Kidney capillary endothelial cell (primary cell): ENCODE measurements at places on chromosomes 7 and 10.

DNA sequence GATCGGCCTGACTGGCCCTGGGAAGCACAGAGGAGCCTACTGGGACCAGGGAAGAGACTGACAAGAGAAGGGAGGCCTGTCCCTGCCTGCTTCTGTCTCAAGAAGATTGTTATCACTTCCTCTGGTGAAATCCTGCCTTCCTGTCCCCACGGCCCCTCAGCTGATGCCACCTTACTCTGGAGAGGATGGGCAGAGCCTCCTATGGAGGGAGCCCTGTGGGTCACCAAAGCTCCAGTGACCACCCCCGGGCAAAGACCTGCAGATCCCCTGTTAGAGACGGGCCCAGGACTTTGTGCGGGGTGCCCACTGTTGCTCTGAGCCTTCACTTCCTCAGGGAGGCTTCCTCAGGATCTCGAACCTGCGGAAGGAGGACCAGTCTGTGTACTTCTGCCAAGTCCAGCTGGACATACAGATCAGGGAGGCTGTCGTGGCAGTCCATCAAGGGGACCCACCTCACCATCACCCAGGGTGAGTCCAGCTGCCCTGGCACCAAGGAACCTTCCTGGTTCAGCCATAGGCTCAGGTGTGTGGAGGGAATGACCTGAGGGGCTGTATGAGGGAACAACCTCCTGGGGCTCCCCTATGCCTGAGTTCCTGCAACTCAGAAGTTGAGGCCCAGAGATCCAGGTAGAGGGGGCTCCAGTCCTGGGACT is 1.4 kb upstream of the PILRB start:
- no peak for DNase-seq

GRCh38 chr10:65675236-65675635 is 1250.6 kb upstream of the LRRTM3 start:
- no peak for DNase-seq

GRCh38 chr7:130430115-130430514 is 10.7 kb downstream of the CEP41 start:
- DNase-seq = no peak

DNA sequence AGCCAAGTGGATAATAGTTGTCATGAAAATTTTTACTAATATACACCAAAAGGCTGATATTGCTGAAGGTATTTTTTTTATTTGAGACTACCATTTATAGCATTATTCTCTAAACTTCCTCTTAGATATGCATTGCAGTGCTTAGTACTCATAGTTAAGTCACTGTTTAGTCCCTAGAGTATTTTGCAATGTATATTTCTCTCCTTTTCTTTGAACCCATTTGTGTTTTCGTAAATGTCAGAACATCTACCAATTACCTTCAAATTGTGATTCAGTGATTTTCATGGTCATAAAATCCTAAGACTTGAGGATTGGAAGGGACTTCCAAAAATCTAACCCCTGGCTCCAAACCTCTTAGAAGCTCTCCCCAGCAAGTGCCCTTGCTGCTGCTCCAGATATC is 21.5 kb upstream of the CYP26C1 start:
- DNase-seq = no peak

DNA sequence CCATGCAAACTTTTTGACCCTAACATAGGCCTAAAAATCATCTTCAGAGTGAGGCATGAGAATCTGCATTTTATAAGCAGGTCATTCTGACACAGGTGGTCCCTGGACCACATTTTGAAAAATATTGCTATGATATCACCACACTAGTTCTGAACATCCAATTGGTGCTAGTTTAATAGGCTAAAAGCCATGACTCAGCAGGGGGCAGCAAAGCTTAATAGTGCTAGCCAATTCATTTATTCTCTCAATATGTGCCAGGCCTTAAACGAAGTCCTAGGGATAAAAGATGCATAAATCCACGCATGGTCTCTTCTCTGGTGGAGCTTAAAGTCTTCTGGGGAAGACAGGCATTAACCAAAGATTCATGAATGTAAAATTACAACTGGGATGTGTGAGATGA is 10.2 kb upstream of the SLC25A28 start:
- no peak for DNase-seq

GRCh38 chr10:54148508-54148907 is 652.5 kb downstream of the PCDH15 start:
- no peak for DNase-seq

GRCh38 chr7:159006610-159007130 is 138.0 kb downstream of the VIPR2 start:
- no peak for DNase-seq

GRCh38 chr7:8436965-8437364 is 3.6 kb downstream of the NXPH1 start:
- DNase-seq = no peak

DNA sequence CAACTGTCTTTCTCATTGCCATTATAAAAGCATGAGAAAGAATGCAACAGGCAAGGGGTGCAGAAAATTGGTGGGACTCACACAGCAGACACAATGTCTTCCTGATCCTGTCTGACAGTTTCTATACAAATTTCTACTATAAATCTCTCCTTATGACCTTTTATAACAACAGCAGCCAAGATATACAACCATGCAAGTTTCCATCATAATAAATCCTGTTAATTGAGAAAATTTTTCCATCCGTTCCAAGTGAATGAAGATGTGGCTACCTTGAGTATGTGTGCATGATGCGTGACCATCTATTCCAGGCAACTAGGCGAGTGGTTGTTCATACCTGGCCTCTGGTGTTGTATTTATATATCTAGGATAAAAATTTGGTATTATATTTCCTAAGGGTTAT is 216.7 kb downstream of the BBS9 start:
- DNase-seq = no peak

GRCh38 chr7:122944682-122945303 is 50.7 kb downstream of the TAS2R16 start:
- no peak for DNase-seq
